ENCODE measurements at places on chromosomes 2 and 18.

GRCh38 chr2:144834998-144835633 is 315.2 kb upstream of the ZEB2 start:
- no peak for DNase-seq

DNA sequence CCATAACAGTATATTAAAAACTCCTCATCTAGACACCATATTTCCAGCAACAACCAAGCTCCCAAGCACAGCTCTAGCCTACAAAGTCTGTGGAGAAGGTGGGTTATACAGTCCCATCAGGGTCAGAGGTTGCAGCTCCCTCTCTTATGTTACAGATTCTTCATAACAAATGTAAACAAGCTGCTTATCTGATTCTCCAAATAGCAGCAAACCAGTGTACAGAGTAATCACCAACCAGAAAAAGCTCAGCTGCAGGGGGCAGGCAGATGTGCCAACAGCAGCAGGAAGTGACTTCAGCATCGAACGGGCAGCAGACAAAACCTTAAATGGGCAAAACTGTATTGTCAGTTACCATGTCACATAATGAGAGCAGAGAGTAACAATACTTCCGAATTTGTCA is 52.9 kb upstream of the NABP1 start:
- DNase-seq = no peak

- peak; percentile 76 for DNase-seq
These were observed 185.7 kb downstream of the MTCL1 start for GRCh38 chr18:8890957-8891464.

DNA sequence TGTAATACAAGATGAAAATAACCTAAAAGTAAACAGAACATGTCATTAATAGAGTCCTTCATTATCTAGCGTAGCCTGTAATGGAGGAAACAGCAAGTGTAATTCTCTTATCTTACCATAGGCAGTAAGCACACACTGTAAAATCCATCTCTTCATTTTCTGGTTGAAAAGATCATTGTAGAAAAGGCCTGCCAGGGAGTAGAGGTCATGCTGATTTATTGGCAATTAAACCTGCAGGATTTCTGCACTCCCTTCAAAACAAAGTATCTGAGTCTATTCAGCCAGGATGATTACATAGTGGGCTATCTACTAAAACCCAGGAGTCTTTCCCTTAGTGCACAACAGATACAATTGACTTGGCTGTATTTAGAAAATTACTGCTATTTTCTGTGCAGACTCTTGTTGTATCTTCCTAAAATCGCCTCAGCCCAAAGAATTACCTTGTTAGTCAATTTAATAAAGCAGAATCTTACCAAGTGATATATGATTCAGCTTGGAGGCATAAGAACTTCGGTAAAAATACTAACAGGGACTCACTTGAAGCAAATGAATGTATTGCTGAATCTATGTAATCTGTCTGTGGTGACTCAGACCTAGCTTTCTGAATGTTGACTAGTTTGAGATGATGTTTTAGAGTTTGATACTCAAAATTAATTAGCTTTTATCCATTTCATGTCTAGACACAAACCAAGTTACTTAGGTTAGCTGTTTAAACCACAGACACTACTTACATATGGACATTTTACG is 250.4 kb upstream of the STON1 start:
- no peak for DNase-seq

GRCh38 chr2:88690591-88691338 is 708 bp upstream of the RPIA start:
- DNase-seq = no peak

DNA sequence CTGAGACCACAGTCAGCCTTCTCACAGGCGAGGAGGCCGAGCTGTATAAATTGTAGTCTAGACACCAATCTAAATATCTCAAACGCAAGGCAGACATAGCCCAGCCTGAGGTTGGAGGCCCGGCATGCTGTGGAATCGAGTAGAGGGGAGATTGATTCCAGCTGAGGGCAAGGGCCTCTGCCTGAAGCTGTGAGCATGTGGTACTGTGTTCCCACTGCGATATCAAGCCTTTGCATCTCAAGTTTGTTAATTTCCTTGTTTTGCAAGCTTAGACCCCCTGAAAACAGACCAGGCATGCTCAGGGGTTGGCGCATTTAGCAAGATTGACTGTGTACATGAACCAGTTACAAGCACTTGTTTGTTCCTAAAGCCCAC is 65.1 kb upstream of the FOSL2 start:
- DNase-seq = no peak

DNA sequence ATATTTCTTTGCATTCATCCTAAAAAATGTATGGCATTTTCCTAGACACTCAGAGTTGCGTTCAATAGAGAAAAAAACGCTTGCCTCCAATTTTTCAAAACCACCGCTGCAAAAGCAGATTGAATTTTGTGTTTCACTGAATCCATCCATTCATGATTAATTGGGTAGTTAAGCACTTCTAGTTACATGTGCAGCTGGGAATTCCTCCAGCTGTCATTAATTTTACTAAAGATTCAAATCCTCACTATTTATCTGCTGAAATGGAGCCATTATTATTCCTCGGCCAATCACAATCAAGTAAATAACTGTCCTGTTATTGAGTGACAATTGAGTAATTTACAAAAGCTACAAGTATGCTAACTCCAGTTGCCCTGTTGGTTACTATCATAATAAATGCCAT is 75.8 kb upstream of the ARL5A start:
- DNase-seq = no peak

GRCh38 chr2:166609183-166609959 is 115.3 kb upstream of the SCN7A start:
- DNase-seq = no peak

DNA sequence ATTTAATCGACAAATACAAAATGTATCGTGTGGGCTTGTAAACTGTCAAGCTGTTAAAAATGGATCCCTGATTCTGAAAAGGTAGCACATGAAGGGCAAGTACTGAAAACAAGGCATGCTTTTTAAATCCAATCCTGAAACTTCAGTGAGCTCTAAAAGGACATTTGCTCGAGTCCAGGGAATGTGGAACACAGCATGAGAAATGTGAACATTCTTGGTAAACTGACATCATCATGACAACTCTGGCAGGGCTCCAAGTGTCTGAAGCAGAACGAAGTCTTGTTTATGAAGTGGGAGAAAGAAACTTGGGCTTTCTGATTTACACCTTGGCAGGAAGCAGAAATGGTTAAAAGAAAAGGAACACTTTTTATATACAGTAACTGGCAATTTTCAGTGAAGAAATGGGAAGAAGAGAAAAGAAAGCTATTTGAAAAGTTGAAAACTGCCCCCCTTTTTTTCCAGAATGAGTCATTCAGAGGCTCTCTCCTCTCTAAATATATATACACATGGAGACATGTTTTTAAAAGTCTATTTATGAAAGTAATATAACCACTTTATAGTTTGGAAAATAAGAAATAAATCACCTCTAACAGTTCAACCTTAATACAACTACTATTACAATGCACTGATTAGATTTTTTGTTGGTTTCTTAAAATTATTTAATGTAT is 120.8 kb downstream of the GAREM1 start:
- DNase-seq = peak; percentile 83
